ENCODE measurements at places on chromosomes 16 and 17.

DNA sequence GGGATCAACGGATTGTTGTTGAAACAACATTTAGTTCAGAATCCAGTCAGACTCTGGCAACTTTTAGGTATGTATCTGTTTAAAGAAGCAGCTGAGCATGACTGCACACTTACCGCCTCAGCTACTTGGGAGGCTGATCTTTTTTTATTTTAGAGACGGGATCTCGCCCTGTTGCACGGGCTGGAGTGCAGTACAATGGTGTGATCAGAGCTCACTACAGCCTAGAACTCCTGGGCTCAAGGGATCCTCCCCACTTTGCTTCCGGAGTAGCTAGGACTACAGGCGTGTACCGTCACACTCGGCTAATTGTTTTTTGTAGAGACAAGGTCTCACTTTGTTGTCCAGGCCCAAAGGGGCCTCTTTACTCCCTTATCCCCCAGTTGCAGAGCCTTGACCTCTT lies 2.3 kb downstream of the SPG7 start:
- DNase-seq, result no peak

- DNase-seq, result no peak
These were observed 55.0 kb upstream of the MEAK7 start for GRCh38 chr16:84559311-84559932.

GRCh38 chr17:7676533-7676932 lies 10.8 kb downstream of the TP53 start:
- DNase-seq, result no peak

- DNase-seq, result peak; percentile 50
These were observed 56.6 kb upstream of the GSE1 start for GRCh38 chr16:85556456-85557082.

- no peak for DNase-seq
These were observed 887.7 kb downstream of the CDH11 start for GRCh38 chr16:64234200-64234599.

DNA sequence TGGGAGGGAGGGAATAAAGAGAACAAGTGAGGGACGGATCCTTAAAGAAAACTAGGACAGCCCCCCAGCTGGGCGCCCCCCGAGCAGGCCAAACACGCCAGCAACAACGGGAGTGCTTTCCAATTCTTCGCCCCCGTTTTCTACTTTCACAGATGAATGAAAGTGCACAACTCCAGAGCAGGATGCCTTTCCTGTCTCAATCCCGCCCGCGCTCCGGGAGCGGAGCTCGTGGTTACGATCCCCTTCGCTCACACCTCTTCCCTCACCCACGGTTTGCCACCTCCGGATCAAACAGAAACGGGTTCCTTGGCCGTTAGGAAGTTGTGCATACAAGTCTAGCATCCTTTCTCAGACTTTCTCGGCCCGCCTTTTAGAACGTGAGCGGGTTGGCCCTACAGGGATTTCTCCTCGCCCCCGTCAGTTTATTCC lies 680 bp downstream of the SKA2 start:
- peak; percentile 63 for DNase-seq

- no peak for DNase-seq
These were observed 210.2 kb downstream of the KATNIP start for GRCh38 chr16:27759967-27760788.

- no peak for DNase-seq
These were observed 2.8 kb downstream of the PRKCB start for GRCh38 chr16:23838485-23839142.

- peak; percentile 20 for DNase-seq
These were observed 21.6 kb downstream of the POLR3E start for GRCh38 chr16:22318690-22319358.

DNA sequence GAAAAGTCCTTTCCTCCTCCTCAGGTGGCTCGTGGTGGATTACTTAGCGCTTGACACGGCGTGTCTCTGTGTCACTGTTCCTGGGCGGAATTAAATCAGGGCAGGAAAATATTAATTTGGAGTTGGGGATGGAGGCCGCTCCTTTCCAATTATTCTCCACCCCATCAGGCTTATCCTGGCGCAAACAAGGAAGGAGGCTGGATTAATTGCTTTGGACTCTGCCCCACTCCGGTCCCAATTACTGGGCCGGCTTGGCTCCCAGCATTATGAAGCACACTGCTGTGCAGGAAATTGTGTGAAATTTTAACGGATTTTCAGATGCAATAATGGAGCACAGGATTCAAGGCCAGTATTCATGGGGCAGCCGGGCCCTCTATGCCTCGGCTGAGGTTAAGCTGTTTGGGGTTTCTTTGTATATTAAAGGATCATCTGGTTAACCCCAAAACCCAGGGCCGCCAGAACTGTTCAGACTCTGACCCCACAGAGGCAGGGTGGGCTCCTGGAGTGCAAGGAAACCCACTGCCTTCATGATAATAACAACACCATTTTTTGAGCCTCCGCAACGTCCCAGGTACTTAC lies 87.8 kb downstream of the MRM1 start:
- no peak for DNase-seq

DNA sequence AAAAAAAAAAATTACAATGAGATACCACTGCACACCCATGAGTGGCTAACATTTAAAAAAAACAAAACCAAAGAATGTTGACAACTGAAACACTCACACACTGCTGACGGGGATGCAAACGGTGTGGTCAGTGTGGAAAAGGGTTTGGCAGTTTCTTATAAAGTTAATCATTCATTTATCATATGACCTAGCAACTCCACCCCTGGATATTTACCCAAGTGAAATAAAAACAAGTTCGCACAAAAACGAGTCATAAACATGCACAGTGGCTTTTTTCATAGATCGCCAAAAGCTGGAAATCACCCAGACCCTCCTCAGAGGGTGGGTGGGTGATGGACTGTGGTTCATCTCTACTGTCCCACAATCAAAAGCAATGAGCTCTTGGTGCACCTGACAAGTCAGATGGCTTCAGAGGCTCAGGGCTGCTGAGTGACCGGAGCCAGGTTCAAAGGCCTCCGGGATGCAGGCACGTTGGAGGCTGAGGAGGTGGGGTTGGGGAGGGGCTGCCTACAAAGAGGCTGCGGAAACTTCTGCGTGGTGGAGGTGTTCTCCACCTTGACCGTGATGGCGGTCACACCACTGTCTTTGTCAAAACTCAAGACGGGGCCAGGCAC lies 14.2 kb downstream of the RAB40B start:
- DNase-seq, result no peak

- no peak for DNase-seq
These were observed 58.5 kb downstream of the ADAMTS18 start for GRCh38 chr16:77376358-77376757.

DNA sequence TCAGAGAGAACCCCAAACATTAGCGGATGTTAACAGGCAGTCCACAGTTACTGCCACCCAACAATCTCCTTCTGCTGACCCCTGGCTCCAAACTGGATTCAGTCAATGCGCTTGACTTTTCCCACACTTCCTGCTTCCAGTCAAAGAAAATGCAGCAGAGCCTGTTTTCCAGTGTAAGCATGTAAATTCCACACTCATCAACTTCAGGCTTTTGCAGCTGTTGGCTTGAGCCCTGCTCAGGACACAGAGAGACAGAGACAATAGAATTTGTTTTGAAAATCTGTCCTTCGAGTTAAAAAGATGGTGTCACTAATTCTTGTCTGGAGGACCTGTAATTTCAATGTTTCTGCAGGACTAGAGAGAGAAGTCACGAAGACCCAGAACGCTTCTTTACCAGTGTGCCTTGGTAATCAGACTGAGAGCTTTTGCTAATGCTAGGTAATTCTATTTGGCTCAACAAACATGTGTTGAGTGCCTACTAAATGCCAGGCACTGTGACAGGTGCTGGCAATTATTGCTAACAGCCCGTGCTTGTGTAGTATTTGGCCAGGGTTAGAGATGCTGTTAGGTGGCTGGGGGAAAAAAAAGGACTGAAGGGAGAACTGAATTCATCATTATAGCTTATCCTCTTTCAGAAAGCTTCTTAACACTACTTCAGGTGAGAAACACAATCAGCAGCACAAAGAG lies 32.5 kb downstream of the HOXB1 start:
- no peak for DNase-seq

GRCh38 chr16:56738221-56738620 lies 8.3 kb downstream of the NUP93 start:
- DNase-seq, result no peak

- no peak for DNase-seq
These were observed 5.1 kb upstream of the C1QTNF8 start for GRCh38 chr16:1101133-1101532.

- no peak for DNase-seq
These were observed 22.9 kb downstream of the CRAMP1 start for GRCh38 chr16:1635070-1635469.
